CD4-positive, alpha-beta T cell treated with Interleukin-6 for 4 hours (primary cell): ENCODE measurements at places on chromosomes 12 and 14.

- DNase-seq: no peak
Observed at GRCh38 chr12:118332511-118332910, 40.2 kb downstream of the TAOK3 start.

- DNase-seq: no peak
Observed at GRCh38 chr14:99451234-99451633, 29.4 kb downstream of the SETD3 start.

DNA sequence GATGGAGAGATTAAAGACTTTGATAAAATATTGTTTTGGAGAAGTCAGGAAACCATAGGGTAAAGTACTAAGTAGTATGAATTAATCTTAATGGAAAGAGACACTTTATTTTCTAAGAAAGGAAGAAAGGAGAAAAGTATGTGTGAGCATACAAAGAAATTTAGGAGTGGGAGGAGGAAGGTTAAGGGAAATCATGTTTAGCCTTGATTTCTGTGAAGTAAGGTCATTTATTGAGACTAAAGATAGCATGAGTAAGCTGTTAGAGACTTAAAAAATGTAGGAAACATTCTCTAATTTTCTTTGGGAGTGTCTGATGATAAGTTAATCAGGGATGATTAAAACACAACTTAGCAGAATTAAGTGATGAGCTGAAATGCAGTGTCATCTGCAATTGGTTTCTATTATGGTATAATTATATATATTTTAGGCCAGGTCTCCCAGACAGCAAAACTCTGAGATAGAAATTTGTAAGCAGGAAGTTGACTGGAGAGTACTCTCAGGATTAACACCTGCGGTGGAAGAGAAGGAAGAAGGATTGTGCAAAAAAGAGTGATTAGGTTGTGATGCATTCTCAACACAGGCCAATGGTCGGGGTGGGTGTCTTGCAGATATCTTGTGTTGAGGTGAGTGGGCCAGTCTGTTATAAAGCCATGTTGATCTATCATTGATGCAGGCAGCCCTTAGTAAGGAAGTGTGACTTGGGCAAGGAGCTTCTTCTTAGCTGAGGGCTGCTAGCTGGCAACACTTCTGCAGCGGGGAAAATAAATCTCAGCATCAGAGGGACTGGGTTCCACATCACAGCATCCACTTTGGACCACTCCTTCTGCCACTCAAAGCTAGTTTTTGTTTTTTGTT lies 256.2 kb downstream of the AEBP2 start:
- DNase-seq: no peak

DNA sequence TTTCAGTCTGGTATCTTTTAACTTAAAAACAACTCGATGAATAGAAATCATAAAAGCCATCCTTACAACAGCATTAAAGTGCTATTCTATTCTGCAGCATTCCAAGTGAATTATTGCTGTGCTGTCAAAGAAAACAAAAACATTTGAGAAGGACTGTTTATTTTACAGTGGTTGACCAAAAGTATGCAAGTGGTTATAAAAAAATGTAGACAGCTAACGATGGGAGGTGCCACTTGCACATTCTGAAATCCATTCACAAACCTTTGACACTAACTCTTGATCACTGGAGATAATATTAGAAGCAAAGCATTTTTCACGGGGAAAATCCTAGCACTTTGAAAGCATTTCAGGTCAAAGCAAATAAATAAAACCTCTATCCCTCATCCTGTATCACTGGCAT lies 55.6 kb downstream of the HMGA2 start:
- no peak for DNase-seq

DNA sequence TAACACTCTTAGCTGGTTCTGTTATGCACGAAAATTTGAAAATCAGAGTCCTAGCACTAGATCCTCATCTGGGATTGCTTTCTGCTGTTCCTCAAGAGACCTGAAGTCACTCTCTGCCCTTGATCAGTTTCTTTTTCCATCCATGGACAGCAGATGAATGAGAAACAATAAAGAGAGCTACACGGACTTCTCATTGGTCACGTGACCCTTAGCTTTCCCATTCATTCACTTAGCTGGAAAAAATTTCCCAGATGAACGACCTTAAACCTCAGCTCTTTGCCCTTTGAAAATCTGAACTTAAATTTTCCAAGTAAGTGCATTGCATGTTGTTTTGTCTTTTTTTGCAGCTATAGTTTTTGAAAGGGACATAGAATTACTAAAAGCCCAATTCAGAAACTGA lies 27.2 kb upstream of the RGS6 start:
- DNase-seq: no peak

DNA sequence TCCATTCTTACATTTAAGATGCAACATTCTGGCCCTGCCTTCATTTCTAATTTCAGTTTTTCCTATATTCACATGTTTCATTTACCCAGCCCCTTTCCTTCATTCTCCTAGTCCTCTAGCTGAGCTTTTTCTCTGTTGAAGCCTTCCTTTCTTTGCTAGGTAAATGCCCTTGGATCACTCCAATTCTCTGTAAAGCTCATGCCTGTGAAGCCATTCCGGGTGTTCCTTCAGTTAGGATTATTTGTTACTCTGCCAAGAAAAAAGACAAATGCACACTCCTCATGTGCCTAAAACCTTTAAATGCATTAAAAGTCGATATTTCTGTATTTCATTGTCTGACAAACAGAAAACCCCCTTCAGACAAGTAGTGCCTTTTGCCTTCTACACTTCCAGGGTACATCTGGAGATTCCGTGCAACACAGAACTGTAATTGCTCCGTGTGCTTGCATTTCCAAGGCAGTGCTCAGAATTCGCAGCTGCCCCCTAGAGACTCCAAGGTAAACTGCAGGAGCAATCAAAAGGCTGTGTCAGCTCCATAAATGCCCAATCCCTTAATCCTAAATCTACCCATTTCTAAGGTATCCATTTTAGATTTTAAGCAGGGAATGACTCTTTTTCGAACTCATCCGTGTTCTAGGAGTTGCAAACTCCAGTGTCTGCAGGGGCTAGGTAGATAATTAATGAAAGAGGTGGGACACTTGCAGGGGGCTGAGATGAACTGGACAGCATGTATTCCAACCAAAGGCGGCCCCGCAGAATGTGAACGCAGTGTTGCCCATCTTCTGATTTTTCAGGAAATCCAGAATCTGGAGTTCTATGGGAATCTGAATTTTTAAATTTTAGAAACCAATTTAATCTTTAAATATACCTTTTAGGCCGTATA lies 320.2 kb downstream of the GRIN2B start:
- DNase-seq: peak; percentile 13

- no peak for DNase-seq
Observed at GRCh38 chr14:80560800-80561657, 349.7 kb upstream of the DIO2 start.

- no peak for DNase-seq
Observed at GRCh38 chr12:111842556-111843396, 748 bp downstream of the MAPKAPK5 start.

DNA sequence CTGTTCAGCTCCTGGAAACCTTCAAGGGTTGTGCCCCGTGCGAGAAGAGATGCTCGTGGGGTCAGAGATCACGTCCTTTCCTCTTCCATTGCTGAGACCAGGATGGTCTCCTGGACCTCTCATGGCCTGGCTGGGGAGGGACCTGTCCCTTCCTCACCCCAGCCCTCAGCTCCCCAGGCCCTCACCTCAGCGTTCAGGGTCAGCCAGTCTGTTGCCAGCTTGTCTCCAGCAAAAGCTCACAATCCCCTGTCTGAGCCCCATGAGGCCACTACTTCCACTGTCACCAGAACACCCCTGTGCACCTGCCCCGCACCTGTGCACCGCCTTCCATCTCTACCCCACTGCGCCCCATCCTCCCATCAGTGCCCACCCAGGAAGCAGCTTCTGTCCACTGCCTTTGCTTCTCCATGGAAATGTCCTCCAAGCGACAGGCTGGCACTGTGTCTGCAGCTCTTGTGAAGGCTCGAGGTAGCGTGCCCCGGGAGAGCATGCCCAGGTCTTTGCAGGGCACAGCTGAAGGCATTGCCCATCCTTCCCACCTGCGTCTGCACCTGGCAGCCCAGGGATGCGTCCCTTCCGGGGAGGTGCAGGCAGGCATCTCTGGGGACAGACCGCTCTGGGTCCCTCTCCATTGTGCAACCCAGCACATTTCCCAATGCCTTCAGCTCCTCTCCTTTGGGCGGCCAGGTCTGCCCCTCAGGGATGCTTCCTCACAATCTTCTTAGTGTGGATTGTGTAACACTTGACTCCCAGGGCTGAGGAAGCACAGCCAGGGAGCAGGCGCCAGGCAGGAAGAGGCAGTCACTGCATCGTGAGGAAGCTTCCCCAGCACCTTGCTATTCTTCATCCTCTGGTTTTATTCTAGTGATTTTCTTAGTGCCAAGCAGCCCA lies 179.6 kb downstream of the ADGRD1 start:
- no peak for DNase-seq

GRCh38 chr12:57270966-57271470 lies 20.0 kb upstream of the STAC3 start:
- DNase-seq: no peak

GRCh38 chr12:29907461-29907860 lies 123.7 kb upstream of the TMTC1 start:
- no peak for DNase-seq

DNA sequence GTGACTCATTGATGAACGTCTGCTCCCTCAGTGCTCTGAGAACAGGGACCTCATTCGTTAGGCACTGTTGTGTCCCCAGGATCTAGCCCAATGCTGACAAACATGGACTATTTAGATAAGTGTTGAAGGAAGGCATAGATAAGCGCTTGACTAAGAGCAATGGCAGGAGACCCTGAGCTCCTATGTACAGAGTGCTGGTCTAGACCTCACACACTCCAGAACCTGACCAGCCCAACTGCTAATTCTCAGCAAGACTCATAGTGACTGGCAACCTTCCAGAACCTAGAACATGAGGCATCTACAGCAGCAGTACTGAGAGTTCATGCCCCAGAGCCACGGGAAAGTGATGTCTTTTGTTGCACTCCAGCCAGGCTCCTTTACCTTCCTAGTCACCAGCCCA lies 69.2 kb downstream of the CRACR2A start:
- DNase-seq: no peak

DNA sequence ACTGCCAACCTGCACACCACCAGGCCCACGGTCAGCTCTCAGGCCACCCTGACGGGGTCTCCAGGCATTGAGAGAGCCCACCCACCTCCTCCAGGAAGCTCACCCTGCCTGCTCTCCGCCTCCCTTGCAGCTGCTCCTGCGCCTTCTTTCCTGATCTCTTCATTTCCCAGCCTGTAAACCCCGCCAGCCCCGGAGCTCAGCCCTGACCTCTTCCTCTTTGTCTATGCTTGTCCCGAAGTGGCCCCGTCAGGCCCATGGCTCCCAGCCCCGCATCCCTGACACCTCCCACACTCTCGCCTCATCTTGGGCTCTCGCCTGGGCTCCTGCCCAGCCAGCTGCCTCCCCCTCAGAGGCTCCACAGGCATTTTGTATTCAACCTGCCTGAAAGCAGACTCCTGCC lies 139.3 kb downstream of the CALM1 start:
- no peak for DNase-seq

- DNase-seq: no peak
Observed at GRCh38 chr14:51883232-51883631, 22.8 kb downstream of the GNG2 start.

GRCh38 chr12:48994224-48995085 lies 4.7 kb downstream of the DDN start:
- no peak for DNase-seq

DNA sequence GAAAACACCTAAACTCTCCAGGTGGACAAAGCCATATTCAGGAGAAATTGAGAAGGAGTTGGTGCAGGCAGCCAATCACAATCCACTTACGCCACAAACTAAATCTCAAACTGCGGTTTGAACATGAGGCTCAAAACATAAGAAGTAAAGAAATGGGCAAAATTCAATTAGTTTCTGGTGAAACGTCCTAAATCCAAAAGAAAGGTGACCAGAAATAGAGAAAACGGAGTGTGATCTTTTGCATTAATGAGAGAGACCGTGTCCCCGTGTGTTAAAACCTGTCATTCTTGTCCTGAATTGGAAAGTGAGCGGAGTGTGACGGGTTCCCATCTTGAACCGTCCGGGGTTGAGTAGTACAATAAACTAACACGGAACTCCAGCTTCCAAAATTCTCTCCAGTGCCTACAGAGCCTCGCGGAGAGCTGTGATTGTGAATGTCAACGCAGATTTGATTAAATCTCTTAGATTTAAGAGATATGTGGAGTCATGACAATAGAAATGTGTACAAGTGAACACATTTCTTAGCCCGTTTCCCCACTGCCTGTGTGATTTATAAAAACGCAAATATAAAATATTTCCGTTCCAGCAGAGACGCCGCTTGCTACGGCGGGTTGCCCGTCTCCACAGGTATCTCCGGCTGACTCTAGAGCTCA lies 595 bp upstream of the METAP2 start:
- peak; percentile 50 for DNase-seq

DNA sequence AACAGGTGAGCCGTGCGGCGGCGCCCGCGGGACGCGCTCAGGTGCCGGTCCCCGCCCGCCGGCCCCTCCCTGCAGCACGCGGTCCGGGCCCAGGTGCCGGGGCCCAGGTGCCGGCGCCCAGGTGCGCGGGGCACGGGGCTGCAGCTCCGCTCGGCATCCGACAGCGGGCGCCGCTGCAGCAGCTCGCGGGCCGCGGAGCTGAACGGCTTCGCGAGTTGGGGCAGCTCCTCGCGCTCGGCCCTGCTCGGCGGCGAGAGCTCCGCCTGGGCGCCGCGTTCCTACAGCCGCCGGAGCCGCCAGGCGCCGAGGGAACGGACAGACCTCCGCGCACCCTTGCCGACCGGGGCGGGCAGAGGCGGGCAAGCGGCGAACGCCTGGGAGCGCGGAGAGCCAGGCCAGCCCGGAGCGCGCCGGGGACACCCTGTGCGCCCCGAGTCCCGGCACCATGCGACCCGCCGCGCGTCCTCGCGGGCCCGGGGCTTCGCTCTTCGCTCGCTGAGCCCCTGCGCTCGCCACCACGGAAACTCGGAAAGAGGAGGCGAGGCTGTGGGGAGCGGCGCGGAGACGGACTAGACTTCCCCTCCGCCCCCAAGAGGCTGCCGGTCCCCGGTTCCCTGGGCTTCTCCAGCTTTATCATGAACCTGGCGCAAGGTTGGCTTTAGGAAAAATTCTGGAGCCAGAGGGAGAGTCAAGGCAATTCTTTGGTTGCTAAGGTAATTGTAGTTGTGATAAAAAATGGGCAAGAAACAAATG lies at the start of gene RGS6:
TSS of gene RGS6 (plus strand) at position 201 of the 753 bp plus-strand sequence.
- DNase-seq: no peak

GRCh38 chr12:30753751-30754382 lies 884 bp downstream of the CAPRIN2 start:
- DNase-seq: no peak

- no peak for DNase-seq
Observed at GRCh38 chr12:1869145-1869544, 48.8 kb downstream of the LRTM2 start.

GRCh38 chr12:42278128-42278510 lies 40.1 kb upstream of the YAF2 start:
- no peak for DNase-seq

DNA sequence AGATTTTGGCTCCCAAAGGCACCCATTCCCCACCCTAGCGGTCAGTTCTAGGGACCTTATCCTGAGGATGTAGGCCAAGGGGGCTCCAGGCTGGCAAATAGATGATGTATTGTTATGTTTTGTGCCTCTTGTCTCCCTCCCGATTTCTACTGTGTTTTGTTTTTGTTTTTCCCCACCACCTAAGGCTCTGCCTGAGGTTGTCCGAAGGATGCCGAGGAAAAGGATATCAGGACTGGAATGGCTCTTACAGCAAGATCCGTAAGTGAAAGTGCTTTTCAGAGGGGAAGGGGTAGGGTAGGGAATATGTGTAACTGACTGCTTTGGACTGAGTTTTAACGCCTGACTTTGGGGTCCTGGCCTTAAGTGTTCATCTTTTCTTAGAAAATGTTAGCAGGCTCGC lies 6.6 kb downstream of the FOXG1 start:
- no peak for DNase-seq
